ENCODE measurements at places on chromosomes 13 and 19.

DNA sequence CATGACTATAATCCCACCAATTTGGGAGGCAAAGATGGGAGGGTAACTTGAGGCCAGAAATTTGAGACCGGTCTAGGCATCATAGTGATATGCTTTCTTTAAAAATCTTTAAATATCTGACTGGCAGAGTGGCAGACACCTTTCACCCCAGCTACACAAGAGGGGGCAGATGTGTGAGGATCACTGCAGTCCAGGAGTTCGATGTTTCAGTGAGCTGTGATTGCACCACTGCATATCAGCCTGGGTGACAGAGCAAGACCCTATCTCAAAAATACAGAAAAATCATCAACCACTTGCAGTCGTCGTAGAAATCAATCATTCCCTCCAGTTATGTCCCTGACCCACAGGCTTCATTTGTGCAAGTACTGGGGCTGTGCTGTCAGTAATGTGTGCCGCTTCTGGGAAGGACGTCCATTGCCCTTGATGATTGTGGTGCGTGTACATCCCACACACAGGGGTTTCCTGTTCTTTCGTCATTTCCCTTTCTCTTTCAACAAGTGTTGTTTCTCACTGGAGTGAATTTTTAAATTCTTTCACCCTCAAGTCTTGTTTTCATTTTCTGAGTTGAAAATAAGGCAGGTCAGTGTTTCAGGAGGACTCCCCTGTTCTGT is 1.4 kb downstream of the LGALS14 start:
- DNase-seq = peak; percentile 20

DNA sequence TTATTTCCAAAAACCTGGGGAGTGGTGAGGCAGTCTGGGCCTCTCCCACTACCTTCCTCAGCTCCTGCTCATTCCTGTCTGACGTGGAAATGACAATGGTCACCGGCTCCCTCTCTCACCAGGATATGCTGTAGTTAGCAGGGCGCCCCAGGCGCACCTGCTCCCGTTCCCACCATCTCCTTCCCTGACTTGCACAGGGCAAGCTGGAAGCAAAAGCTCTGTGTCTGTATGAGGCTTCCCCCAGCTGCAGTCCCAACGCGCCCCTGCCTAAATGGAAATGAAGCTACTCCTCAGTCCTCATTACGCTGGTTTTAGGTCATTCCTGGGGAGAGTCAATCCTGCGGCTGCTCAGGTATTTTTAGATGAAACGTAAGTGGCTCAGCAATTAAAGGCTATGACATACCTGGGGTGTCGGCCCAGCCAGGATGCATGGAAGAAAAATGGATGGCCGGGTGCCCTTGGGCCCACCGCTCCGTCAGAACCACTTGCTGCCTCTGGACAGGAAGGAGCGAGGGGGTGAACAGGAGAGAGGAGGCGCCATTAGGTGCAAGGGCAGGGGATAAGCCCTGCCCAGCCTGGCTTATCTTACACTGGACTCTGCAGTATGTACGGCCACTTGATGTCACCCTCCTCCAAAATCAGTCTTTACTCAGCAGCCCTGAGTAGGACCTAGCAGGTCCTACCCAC is 32.4 kb downstream of the DHRS12 start:
- DNase-seq = no peak

DNA sequence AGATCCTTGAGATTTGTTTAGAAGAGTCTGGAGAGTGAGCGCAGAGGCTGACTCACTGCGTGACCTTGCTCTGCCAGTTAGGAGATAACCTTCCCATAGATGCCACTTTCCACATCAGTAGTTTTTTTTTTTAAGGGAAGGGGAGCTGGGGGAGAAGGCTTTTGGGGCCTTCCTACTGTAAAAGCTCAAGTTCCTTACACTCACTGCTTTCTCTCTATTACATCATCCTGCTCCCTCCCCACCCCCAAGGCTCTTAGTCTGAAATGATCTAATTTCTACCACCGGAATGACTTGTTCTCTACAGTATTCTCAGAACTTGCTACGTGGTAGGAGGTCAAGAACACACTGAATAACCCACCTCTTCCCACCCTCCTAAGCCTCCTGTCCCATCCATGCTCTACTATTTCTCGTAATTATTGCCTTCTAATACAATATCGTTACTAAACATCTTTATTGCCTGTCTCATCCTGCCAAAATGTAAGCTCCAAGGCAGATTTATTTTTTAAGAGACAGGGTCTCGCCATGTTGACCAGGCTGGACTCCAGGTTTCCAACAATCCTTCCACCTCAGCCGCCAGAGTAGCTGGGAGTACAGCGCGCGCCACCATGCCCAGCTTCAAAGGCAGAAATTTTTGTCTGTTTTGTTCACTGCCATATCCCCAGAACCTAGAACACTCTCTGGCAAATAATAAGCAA is 1.2 kb downstream of the LONP1 start:
- peak; percentile 63 for DNase-seq

DNA sequence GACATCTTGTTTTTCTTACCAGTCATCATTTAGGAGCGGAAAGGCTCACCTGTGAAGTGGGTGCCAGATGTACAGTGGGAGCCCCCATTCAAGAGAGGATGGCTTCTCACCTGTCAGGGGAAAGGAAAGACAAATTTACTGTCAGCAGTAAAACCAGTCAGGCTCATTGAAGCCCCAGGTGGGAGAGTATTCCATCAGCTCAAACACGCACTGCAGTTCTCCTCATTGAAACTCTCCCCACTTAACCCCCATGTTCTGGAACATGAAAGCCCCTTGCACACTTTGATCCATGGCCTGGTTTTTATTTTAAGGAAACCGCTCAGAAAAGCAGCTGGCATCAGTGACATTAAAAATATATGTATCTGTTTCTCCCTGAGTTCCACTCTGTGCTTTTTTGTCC is 401.1 kb upstream of the ZNF507 start:
- DNase-seq = no peak

DNA sequence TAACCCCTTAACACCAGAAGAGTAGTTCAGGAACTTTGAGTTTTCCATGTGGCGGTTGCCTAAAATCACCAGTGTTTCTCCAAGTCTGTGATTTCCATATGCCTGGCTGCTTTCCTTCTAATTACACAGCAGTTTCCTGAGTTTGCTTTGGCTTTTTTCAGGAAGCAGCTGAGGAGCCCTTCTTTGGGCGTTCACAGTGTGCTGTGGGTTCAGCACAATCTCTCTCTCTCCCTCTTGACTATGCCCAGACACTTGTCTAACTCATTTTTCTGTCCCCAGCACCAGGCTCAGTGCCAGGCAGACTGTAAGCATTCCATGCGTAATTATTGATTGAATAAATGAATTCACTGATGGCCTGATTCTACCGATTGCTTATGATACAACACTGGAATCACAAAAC is 19.7 kb downstream of the SCEL start:
- no peak for DNase-seq

DNA sequence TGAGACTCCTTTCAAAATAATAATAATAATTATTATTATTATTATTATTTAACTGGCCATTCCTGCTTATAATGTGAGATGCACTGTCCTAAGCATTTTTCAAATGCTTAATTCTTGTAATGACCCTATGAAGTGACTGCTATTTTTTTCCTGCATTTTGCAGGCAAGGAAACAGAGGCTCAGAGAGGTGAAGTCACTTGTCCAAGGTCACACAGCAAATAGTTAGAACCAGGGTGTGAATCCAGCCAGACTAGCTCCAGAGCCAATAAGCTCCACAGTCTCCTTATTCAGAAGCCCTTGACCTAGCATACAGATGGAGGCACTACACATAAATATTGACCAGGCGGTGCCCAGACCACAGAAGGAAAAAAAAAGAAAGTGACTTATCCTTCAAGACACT is 77.5 kb upstream of the CACNA1A start:
- DNase-seq = no peak

- DNase-seq = no peak
Measured at GRCh38 chr13:100306434-100306999, 217.6 kb downstream of the PCCA start.

DNA sequence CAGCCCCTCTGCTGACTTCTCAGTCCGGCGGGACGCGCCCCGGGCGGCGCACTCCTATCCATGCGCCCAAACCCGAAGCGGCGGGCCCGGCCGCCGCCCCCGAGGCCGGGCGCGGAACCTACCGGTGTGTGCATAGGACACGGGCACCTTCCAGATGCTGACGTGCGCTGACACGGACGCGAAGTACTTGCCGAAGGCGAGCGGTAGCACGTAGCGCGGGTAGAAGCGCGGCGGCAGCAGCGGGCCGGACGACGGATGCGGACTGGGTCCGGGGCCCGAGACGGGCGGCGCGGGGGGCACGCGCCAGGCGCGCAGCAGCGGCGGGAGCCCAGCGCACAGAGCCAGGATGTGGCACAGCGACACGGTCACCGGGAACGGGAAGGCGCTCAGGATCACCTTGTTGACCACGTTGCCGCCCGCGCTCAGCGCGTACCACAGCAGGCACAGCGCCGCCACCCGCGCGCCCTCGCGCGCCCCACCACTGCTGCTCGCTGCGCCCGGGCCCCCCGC is 338 bp downstream of the SLC35E1 start:
- no peak for DNase-seq

All from stimulated activated CD4-positive, alpha-beta T cell treated with anti-CD3 and anti-CD28 coated beads, Interleukin-15, amount 100 ng/mL, for 48 hours (primary cell).